Panc1 (cell line): ENCODE measurements at places on chromosomes 1 and 21. TPM values are rescaled to one million over a fixed set of nuclear protein-coding genes. Genes with fewer than 3 reads are reported as not detected.

DNA sequence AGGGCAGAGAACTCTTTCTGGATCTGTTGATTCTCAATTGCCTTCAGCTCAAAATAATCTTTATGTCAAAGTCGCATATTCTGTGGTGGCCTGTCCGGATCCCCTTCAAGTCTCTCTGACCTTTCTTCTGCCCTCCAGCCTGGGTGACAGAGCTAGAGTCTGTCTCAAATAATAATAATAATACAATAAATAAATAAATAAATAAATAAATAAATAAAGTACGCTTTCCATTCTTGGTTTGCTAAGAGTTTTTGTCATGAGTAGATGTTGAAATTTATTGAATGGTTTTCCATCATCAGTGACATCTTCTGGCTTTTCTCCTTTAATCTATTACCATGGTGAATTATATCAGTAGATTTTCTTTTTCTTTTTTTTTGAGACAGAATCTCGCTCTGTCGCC, 30.7 kb downstream of the ERRFI1 start:
- no peak for DNase-seq

Gene CFHR1
- total RNA-seq: 0.23 TPM

DNA sequence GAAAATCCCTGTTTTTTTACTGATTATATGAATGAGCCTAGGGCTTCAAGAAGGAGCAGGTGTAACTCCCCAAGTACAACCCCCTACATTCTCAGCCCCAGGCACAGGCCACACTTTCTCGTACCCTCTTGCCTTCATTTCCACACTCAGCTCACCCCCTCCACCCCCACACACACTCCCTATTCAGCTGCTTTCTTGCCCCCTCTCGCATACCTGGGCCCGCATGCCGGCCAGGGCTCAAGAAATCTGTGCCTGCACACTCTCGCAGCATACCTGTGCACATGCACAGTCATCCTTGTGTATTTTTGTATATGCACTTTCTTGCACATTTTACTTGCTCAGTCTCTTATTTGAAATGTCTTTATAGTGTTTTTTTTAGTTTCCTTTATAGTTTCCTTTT, 2.0 kb downstream of the PTPRF start:
- no peak for DNase-seq

GRCh38 chr1:212722270-212722957, 22.8 kb upstream of the BATF3 start:
- DNase-seq: no peak

Gene TNN
- total RNA-seq: not detected

DNA sequence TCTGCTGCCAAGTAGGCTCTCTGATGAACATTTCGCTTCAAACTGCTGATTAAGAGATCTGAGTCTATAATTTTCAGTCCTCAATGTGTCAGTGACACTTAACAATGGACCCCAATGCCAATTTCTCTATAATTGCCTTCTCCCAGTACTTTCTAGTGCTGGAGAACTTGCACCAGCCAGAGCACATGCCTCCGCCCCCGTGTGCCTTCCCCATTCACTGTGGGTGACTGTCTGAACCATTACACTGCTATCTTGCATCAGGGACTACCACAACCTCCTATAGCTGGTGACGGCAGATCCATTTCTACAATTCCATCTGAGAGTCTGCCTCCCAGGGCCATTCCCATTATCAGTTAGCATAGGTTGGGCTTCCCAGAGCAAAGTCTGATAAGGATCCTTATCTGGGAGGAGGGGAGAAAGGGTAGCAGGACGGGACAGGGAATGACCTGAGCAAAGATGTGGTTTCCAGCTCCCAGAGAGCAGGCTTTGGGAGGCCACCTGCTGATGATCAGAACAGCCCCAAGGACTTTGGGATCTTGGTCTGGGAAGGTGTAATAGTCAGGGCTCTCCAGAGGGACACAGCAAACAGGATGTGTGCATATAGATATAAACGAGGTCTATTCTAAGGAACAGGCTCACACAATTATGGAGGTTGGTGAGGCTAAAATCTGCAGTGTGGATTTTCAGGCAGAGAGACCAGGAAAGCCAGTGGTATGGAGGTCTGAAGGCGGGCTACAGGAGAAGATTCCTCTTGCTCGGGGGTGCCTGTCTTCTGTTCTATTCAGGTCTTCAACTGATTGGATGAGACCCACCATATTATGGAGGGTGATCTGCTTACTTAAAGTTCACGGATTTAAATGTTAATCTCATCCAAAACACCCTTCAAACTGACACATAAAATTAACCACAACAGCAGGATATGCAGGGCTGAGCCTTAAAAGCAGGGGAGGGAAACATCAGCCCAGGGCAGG, 238.2 kb downstream of the PTPRU start:
- DNase-seq: no peak

- no peak for DNase-seq
These were observed 233.0 kb upstream of the NRIP1 start for GRCh38 chr21:15297824-15298223.

Gene PROK1
- total RNA-seq: not detected

DNA sequence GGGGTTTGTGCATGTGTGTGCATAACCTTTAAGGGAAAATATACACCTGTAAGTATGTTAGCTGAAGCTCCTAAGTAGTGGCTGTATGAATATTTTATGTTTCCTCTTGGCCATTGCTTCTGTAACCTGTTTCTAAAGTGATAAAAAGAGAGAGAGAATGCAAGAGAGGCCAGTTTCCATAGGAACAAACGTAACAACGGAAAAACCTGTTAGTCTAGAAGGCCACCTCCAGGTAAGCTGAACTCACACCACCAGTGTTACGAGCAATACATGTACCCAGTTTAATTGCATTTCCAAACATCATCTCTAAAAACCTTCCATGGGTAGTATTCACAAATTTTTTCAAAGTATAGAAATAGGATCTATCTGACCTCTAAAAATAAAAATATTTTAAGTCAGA, 63.1 kb downstream of the PLPPR4 start:
- DNase-seq: no peak

Gene SPATA46
- total RNA-seq: not detected

Gene UQCRHL
- total RNA-seq: 2.6 TPM

GRCh38 chr21:29300807-29301138, 2.1 kb downstream of the BACH1 start:
- no peak for DNase-seq

GRCh38 chr1:85884372-85885035, 176.3 kb upstream of the ZNHIT6 start:
- peak; percentile 41 for DNase-seq
